ENCODE measurements at places on chromosomes 16 and 17.

GRCh38 chr17:40374821-40375498 is 10.4 kb upstream of the GJD3 start:
- DNase-seq: no peak

DNA sequence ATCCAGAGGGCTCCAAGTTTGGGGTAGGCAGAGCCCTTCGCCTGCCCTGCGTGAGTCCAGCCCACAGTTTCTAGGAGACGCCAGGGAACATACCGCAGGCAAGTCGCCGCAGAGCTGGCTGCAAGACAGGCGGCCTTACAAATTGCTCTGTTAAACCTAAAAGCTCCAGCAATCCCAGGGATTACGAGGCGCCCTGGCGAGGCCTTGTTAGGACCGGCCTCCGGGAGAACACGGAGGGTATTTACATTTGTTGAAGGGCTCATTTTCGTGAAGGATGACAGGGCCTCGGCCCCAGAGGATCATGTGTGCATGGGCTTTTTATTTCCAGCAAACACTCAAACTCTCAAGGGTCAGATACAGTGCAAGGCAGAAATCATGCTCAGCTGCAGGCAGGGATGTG is 77.6 kb upstream of the FOXF1 start:
- no peak for DNase-seq

DNA sequence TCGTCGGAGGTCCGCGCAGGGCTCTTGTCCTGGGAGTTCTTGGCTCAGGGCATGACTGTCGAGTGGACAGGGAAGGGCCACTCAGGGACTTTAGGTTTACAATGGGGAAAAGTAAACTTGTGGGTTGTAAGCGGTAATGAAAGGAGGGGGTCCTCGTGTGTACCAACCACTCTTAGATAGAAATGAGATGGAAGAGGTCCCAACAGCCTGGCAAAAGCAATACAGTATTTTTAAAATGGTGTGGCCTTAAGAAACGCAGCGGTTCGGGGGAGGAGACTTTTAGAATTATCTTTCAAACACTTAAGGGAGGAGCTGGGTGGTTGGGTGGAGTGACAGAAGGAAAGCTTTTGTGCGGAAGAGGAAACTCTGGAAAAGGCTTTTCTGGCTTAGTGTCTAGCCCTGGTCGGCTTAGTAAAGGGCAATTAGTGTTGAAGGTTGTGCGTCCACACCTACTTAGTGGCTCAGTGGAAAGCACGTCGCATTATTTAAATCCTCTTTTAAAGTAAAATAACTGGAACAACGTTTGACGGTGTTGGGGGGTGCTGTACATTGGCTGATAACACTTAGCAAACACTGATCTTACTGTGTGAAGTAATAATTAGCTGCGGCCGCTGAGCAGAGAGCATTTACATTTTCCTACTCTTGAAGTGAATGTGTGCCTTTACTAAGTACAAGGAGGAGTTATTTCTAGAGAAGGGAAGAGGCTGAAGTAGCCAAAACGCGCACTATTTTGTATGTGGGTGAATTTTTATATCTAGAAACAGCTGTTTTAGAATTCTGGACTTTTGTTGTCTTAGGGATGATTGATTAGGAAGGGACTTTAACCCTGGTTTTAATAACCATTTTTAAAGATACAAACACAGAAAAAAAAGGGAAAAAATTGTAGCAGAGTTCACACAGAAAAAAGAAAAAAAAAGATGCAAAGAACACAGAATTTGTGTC is 1.0 kb downstream of the WSB1 start:
- DNase-seq: peak; percentile 80

DNA sequence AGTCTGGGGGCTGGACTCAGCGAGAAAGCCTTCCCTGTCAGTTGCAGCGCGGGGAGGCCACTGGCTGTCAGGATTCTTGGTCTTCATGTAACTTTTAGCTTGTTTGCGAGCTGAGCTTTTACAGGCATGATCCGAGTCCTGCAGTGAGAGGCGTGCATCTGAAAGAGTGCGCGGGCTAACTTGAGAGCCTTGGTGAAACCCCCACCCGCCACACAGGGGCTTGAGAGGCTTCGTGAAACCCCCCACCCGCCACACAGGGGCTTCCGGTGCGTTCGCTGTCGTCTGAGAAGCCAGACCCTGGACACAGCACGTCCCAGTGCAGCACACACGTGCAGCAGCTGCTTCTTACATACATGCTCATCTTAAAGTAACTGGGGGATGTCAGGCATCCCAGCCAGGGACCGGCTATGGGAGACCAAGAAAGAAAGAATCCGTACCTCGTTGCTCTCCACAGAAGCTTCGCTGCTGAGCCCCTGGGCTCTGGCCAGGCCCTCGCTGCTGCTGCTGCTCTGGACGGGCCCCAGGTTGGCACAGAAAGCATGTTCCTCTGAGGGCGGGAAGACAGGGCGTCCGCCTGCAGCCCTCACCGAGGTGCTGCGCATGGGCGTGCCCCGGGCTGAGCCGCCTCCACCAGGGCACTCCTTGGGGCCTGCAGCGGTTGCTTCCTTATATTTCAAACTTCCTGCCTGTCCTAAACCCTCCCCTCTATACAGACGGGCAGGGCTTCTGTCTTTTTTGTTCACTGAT is 7.8 kb downstream of the NUDT16L1 start:
- peak; percentile 84 for DNase-seq

DNA sequence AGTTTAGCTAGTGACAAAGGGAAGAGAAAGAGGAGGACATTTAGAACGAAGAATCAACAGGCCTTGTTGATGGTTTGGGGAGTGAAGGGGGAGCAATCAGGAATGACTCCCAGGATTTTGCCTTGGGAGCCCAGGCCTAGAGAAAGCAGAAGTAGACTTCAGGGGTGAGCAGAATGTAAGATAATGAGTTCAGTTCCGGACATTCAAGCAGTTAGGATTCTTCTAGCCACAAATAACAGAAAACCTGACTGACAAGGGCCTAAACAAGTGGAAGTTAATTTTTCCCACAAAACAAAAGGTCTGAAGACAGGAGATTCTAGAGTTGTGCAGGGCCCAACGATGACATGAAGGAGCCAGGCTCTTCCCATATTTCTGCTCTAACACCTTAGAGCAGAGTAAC is 45.9 kb downstream of the SKAP1 start:
- DNase-seq: no peak

GRCh38 chr17:59388069-59388556 is 56.7 kb downstream of the YPEL2 start:
- DNase-seq: no peak

- DNase-seq: no peak
These were observed 102.3 kb downstream of the KCNJ2 start for GRCh38 chr17:70271672-70272071.

GRCh38 chr17:77884019-77884418 is 74.5 kb upstream of the TNRC6C start:
- no peak for DNase-seq

GRCh38 chr16:55510185-55510805 is 1.4 kb downstream of the LPCAT2 start:
- peak; percentile 70 for DNase-seq

- no peak for DNase-seq
These were observed 61.9 kb upstream of the HLF start for GRCh38 chr17:55202896-55203295.

DNA sequence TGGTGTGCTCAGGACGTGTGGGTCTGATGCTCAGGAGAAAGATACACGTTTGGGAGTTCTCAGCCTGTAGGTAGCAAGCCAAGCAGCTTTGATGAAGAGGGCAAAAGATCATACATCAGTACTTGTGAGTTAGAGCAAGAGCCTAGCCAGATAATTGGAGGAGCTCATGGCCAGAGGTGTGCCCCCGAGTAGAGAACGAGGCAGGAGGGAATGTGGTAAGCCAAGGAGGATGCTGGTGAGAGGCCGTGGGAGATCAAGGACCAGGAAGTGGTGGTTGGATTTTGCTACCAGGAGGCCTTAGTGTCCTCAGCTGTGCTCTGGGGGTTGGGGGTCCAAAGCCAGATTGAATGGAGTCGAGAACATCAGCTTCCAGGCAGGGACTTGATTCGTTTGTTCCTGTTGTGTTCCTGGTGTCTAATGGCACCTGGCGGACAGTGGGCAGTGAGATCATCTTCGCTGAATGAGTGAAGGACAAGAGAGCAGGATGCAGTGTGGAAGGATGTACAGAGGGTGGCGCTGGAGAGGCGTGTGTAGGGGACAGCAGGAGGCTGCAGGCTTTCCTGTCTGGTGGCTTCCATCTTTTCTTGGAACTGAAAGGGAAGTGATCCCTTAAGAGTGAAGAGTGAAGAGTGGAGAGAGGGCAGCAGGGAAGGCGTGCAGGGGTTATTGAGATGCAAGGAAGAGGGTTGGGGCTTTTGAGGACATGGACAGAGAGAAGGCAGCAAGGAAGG is 11.6 kb downstream of the FBXL19 start:
- DNase-seq: peak; percentile 73

DNA sequence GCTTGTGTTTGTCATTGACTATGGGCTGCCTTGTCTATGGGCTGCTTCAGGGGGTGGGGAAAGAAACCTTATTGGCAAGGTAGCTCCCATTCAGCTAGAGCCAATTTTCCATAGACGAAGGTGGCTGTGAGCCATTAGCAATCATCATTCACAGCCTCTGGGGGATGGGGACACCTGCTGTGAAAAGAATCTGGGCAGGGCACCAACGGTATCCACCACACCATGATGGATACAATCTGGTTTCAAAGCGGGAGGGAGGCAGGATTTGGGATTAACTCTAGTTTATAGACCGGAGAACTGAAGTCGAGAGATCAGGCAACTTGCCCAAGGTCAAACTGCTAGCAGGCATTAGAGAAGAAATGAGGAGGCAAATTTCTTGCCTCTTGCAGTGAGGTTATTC is 182.3 kb downstream of the SHISA9 start:
- no peak for DNase-seq
